ENCODE measurements at places on chromosomes 5 and 9.

DNA sequence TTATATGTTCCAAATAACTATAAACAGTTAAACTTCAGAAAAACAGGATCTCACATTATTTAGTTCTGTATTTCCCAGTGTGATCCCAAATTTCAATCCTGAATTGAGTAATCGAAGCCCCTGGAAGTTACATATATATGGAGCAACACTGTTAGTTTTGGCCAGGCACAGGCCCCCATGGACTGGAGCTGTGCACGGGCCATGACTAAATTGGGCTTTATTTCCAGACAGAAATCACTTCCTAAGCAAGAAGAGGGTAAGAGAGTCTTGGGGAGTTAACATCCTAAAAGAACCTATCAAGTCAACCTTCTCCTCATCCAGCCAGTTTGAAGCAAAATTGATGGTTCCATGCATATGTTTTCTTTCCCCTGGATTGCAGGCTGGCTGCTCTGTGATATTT is 393.0 kb downstream of the TMEM167A start:
- DNase-seq = no peak

DNA sequence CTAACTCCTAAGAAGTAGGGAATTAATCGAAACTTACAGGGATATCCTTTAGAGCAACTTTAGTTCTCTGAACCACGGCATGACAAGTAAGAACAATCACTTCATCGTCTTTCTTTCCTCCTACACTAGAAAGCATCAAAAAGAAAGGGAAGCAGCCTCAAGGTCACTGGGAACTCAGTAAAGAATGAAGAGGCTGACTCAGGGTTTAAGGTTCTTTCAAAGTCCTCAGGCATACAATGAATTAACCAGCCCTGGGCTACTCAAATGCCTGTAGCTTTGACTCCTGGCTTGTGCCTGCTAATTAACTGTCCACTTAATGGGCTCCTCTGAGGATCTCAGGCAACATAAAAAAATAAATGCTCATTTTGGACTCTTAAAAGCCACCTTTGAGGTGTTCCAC is 102.0 kb downstream of the TRIM32 start:
- DNase-seq = no peak

DNA sequence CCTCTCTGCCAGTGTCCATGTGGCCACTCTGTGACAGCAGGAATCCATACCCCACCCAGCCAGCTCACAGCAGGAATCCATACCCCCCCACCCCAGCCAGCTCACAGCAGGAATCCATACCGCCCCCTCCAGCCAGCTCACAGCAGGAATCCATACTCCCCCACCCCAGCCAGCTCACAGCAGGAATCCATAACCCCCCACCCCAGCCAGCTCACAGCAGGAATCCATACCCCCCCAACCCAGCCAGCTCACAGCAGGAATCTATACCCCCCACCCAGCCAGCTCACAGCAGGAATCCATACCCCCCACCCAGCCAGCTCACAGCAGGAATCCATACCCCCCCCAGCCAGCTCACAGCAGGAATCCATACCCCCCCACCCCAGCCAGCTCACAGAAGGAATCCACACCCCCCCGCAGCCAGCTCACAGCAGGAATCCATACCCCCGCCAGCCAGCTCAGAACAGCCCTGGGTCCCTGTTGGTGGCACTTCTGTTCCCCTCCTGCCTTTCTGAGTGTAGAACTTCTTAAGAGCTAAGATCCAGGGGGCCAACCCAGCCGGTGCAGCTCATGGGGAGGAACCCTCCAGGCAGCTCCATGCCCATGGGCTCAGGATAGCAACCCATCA is 8.4 kb upstream of the RXRA start:
- DNase-seq = no peak

- DNase-seq = no peak
These were observed 188.9 kb downstream of the MPDZ start for GRCh38 chr9:13090628-13091027.

DNA sequence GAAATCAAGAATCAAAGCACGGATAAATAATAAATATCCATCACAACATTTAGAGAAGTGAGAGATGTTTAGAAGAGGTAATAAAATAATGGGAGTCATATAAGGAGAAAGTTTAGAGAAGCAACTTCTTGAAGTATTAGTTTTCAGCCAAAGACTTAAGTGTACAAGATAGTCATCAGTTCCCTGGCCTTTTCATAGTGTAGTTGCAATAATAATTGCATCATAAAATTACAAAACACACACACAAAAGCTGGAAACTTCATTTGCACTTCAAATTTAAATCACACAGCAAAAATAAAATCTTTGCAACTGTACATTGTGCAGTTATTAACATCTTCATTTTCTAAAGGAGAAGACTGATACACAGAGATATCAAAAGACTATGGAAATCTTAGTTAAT is 319.1 kb upstream of the RGMB start:
- no peak for DNase-seq

DNA sequence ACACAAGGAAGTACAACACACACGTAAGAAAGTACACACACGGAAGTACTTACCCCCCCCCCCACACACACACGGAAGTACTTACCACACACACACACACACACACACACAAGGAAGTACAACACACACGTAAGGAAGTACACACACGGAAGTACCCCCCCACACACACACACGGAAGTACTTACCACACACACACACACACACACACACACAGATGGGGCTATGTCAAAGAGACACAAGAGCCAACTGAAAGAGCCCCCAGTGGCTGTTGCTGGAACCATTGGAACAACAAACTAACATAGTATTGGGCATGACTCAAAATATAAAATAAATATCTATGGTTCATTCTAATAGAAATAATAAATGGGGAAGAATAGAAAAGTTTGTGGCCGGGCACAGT is 4.9 kb upstream of the MAPK9 start:
- no peak for DNase-seq

- no peak for DNase-seq
These were observed 18.1 kb upstream of the RNF145 start for GRCh38 chr5:159227452-159227851.

DNA sequence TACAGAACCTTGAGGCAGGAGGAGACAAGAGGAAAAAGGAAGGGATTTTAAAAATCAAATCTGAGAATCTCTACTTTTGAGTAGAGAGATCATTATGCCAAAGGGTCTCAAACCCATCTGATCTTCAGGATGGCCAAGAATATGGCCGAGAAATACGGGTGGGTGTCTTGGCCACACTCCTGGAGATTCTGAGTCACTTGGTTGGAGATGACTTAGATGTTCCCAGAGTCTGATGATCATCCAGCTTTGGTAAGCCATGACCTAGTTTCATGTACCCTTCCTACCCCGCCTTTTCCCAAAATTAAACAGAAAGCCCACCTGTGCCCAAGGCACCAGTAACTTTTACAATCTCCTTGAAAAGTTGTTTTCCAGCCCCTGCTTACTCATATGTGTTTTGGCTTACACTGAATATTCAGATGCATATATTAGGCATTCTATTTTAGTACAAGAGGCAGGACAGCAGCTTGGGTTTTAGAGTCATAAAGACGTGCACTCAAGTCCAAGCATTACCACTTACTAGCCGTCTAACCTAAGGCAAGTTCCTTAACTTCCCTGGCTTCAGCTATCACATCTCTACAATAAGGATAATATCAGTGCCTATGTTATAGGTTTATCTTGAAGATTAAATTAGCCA is 167.0 kb upstream of the GPR151 start:
- no peak for DNase-seq
